ENCODE measurements at places on chromosomes 12 and 14.

DNA sequence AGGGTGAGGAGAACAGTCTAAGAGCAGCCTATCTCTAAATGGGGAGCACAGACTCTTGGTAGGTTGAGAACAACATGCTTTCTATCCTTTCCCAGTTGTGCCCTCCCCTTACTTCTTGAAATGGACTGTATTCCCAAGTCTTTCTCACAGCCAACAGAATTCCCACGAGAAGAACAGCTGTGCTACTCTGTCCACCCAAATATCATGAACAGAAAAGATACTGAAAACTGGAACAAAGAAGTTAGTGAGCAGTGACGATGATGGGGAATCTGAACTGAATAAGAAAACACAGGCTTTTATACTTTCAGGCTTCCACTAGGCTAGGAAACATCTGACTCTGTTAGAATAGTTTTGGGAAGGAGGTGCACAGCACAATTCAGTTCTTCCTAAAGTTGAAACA, 3.4 kb downstream of the NACA start:
- DNase-seq: no peak

GRCh38 chr12:122986258-122986871, 5.9 kb downstream of the ARL6IP4 start:
- DNase-seq: no peak

GRCh38 chr12:8698132-8698851, 501 bp downstream of the RIMKLB start:
- DNase-seq: peak; percentile 50

GRCh38 chr12:65818454-65819382, 5.6 kb upstream of the HMGA2 start:
- DNase-seq: no peak

- DNase-seq: no peak
Observed at GRCh38 chr14:56224691-56225681, 106.8 kb downstream of the PELI2 start.

GRCh38 chr14:24297190-24297964, 2.2 kb downstream of the DHRS1 start:
- no peak for DNase-seq

DNA sequence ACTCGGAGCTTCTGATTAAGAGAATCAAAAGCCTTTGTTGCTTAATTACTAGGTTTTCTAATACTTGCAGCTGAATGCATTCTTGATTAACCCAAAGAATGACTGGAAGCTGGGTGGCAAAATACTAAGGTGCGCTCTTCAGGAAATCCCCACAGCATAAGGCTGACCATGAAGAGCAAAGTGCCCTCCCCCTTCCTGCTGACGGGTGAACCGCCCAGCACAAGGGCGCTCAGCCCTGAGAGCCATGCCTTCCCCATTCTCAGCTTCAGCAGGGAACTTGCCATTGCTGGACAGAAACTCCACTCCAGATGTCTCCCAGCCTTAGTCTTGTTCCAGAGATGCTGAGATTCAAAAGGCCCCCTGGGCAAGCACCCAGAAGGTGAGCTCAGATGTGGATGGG, 27.2 kb upstream of the FBRSL1 start:
- DNase-seq: no peak

- peak; percentile 86 for DNase-seq
Observed at GRCh38 chr12:123075646-123076171, 75.2 kb downstream of the PITPNM2 start.

DNA sequence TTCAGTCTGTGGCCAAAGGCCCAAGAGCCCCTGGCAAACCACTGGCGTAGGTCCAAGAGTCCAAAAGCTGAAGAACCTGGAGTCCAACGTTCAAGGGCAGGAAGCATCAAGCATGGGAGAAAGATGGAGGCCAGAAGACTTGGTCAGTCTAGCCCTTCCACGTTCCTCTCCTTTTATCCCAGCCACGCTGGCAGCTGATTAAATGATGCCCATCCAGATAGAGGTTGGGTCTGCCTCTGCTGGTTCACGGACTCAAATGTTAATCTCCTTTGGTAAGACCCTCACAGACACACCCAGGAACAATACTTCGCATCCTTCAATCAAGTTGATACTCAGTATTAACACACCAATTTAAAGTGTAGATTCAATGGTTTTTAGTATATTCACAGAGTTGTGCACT, 21.1 kb upstream of the OS9 start:
- no peak for DNase-seq

DNA sequence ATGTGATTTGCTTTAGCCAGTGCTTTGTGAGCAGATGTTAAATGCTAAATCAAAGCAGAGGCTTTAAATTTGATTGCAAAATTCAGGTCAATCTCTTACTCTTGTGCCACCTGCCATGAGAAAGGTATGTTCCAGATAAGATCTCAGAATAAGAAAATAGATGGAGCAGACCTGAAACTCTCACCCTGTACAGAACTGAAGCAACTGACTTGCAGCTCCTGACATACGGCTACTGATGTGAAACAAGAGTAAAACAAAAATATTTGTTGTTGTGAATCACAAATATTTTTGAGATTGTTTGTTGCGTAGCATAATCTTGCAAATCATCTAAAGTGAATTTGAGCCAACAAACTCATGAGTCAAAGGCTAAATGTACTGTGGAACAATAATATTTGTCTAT, 3.5 kb upstream of the OSBPL8 start:
- no peak for DNase-seq

DNA sequence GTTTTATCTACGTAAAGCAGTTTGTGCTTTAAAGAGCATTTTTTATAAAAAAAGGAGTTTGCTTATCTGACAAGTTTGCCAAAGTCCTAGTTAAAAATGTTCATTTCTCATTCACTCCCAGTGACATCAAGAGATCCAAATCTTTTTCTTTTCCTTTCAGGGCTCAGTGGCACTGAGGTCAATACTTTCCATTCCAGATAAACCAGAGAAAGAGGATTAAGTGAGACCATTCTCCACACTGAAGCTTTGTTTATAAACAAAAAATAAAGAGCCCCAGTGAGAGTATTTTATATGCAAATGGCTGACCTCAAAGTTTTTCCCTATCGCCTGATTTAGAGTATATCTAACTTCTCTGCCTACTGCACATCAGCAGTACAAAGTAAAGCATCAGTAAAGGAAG, 199.8 kb downstream of the ALG10B start:
- DNase-seq: no peak

DNA sequence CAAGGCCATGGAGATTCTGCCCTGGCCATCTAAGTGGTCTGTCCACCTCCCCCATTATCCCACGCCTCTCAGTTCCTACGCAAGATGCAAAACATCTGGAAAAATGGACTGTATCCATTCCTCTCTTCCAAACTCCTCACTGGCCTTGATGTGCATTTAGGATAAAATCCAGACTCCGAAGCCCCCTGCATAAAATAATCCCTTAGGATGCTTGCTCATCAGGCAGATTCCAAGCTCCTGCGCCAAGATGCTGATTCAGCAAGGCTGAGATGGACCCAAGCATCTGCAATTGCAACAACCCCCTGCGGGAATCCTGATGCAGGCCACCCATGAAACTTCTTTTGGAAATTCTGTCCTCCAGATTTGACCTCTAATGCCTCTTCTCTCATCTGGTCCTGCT, 81.6 kb downstream of the SPRING1 start:
- no peak for DNase-seq

- DNase-seq: no peak
Observed at GRCh38 chr12:108340037-108340436, 926 bp upstream of the CMKLR1 start.

DNA sequence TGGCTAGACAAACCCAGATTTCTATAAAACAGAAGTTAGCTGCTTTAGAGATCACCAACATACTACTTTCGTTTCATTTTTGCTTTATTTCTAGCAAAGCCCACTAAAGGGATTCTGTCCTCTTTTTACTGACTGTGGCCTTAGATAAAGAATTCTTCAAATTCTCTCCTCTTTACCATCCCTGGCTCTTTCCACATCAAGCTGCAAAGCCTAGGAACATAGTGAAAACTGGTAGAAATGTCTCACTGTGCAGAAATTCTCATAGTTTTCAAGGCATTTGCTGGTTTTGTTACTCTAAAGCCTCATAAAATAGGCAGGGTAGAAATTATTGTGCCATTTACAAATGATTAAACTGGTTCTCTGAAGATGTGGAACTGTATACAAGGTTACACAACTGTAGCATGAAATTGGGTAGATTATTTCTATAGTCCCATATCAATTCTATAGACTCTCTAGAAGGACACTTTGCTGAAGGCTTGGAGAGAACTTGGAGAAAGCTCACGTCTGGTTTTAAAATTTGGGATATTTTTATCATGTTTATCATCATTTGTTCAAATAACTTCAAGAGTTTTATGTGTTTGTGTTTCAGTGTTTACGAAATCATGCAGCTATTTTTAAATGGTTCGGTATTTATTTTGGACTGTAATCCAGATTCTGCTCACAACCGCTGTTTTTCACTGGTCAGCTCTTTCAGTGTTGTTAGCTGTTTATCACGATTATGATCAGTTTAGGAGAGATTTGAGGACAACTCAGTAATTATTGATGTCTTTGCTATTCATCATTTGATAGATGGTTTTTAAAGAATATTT, 36.7 kb upstream of the CSRP2 start:
- DNase-seq: no peak

GRCh38 chr12:130669205-130669557, 46.9 kb downstream of the RIMBP2 start:
- no peak for DNase-seq

- no peak for DNase-seq
Observed at GRCh38 chr12:11652351-11653040, 3.0 kb downstream of the ETV6 start.

GRCh38 chr12:64219145-64219544, 3.0 kb downstream of the KICS2 start:
- DNase-seq: no peak

DNA sequence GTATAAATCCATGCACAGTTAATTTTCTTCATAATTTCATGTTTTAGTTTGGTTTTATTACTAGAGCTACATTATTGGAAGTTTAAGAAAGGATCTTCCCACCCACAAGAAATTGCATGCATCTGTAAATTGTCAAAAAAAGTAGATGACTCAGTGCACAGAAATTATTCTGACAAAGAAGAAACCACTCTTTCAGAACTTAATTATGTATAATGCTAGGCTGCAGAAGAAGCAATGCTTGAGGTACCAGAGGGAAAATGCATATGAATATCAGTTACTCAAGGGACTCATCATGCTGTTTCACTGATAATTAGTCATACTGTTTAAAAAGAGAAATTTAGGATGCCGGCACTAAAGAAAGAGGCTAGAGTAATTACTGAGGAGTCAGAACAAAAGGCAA, 147.0 kb downstream of the SLC16A7 start:
- DNase-seq: no peak

- DNase-seq: no peak
Observed at GRCh38 chr14:101600336-101600890, 39.1 kb downstream of the DIO3 start.

DNA sequence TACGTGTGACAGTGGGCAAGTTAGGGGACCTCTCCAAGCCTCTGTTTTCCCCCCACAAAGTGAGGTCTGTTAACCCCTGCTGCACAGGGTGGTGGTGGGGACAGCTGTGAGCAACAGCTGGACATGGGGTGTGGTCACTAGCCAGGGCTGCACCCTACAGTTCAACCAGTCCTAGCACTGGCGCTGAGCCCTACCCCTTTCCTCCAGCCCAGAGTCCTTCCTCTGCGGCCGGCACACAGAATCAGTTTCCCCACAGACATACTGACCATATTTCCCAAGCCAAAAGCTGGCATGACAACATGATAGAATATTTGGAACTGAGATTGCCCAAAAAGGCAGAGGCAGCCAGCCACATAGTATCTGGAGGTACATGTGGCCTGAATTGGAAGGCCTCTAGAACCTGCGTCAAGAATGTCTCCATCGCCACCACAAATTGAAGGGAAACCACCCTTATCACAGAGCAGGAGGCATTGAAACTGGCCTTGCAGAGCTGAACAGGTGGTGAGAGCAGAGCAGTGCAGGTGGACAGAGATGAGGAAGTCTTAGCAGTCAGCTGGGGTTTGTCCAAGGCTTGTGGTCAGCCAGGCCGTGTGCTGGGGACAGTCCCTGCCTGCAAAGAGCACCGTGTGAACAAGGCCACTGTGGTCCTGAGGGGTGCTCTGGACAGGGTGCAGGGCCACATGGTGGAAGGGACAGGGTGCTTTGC, 21.2 kb downstream of the DEGS2 start:
- DNase-seq: no peak

DNA sequence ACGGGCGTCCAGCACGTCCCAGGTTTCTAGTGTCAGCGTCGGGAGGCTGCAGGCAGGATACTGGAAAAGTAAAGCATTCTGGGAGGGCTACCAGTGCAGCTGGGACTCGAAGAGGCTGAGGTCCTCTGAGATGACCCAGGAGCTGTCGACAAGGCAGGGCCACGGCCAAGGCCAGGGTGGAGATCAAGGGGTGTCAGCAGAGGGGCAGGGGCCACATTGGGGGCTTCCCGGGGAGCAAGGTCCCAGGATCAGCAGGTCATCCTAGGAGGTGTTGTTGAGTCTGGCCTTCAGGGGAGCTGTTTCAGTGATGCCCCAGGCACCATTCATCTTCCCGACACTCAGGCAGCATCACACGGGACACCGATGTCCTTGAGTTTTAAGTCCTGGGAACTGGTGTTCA, 377.8 kb upstream of the SFSWAP start:
- no peak for DNase-seq

DNA sequence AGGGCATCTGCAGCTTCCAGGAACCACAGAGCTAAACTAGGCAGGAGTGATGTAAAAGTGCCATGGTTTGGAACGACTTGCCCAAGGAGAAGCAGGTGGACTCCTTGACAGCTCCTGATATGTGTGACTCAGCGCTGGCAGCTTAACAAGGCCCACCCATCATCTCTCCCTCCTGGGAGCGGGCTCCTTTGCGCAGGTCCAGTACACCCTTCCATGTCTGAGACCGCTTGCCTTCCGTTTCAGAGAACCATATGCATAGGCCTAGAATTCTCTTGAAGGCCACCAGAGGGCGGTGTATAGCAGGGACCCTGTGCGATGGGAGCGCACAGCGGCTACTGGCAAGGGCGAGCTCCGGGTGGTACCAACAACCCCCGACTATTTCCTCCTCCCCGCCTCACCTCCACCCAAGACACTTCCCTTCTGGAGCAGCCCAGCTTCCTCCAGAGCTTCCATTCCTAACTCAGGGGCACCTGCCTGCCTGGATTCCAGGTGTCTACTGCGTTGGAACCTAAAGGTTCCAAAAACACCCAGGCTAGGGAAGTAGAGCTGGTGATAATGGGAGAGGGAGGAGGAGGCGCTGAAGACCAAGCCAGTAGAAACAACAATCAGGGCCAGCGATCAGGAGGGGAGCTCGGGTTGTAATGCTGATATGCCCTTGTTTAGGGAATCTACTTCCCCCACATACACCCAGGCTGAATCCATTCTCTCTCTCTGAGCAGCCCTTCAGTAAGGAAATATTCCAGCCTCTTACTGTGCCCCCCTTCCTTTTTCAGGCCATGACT, 6.3 kb downstream of the DHH start:
- DNase-seq: peak; percentile 68
